SK-MEL-5 (cell line): ENCODE measurements at places on chromosomes 3 and 15. TPM values are rescaled to one million over a fixed set of nuclear protein-coding genes. Genes with fewer than 3 reads are reported as not detected.

The HYAL3 gene
- total RNA-seq: 4.1 and 5.7 TPM in 2 replicates

The UCN2 gene
- 14.9 and 18.8 TPM in 2 replicates for total RNA-seq

The DNASE1L3 gene
- total RNA-seq: 1.3 TPM in 1 of 2 replicates, not detected in the other

The PP2D1 gene
- total RNA-seq: not detected in 2 replicates

The UACA gene
- total RNA-seq: 24.4 and 27.1 TPM in 2 replicates

The ITIH1 gene
- not detected in 2 replicates for total RNA-seq

The CRYBG3 gene
- total RNA-seq: 14.2 and 16.2 TPM in 2 replicates

The CTDSPL gene
- 15.5 and 16.1 TPM in 2 replicates for total RNA-seq

The TMEM45A gene
- total RNA-seq: 21.1 and 21.4 TPM in 2 replicates

The IL17RE gene
- 0.05 and 0.29 TPM in 2 replicates for total RNA-seq

The RLBP1 gene
- 33.8 and 37.2 TPM in 2 replicates for total RNA-seq

The CCR2 gene
- not detected in 2 replicates for total RNA-seq

The CCR8 gene
- total RNA-seq: not detected in 2 replicates

The CFAP161 gene
- 0.21 and 0.29 TPM in 2 replicates for total RNA-seq

The MRPS11 gene
- 92.6 and 92.9 TPM in 2 replicates for total RNA-seq

The BTBD1 gene
- 137 and 147 TPM in 2 replicates for total RNA-seq

The NLGN1 gene
- 31.6 and 35.2 TPM in 2 replicates for total RNA-seq
